ENCODE measurements at places on chromosomes 1 and 21.

DNA sequence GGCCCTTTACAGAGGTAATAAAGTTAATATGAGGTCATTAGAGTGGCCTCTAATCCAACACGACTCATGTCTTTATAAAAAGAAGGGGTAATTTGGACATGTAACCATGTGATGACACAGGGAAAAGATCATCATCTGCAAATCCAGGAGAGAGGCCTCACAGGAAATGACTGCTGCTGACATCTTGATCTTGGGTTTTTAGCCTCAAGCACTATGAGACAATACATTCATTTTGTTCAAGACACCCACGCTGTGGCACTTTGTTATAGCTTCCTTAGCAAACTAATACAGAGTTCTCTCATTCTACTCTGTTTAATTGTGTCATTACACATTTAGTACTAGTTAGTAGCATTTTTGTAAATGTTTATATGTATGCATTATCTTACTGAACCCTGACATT is 64.0 kb upstream of the RUNX1 start:
- H3K36me3 ChIP-seq = no peaks in the 10 kb centered on the region
- no peak overlapping the region for H3K27ac ChIP-seq
- no peaks in the 10 kb centered on the region for H3K27me3 ChIP-seq
- no peak for DNase-seq
- H3K4me3 ChIP-seq = no peak overlapping the region

- no peaks in the 10 kb centered on the region for H3K4me1 ChIP-seq
- H3K36me3 ChIP-seq = no peaks in the 10 kb centered on the region
- no peaks in the 10 kb centered on the region for H3K27me3 ChIP-seq
- DNase-seq = no peak
- H3K4me3 ChIP-seq = no peak overlapping the region
- no peak overlapping the region for H3K27ac ChIP-seq
These were observed 348.7 kb upstream of the PTBP2 start for GRCh38 chr1:96372881-96373280.

- H3K27me3 ChIP-seq = no peaks in the 10 kb centered on the region
- peaks cover 10% of the 10 kb centered on the region for H3K4me1 ChIP-seq
- no peak overlapping the region for H3K4me3 ChIP-seq
- no peak overlapping the region for H3K27ac ChIP-seq
These were observed 21.5 kb downstream of the TUT4 start for GRCh38 chr1:52531249-52531872.

GRCh38 chr1:29428280-29428615 is 191.9 kb downstream of the PTPRU start:
- DNase-seq = no peak
- no peak overlapping the region for H3K27ac ChIP-seq
- H3K36me3 ChIP-seq = no peaks in the 10 kb centered on the region
- H3K4me3 ChIP-seq = no peak overlapping the region
- H3K27me3 ChIP-seq = no peaks in the 10 kb centered on the region

- peak; percentile 84 for DNase-seq
- no peak overlapping the region for H3K27ac ChIP-seq
- H3K4me3 ChIP-seq = no peak overlapping the region
These were observed 13.7 kb upstream of the E2F2 start for GRCh38 chr1:23544444-23545389.

GRCh38 chr1:110310300-110310699 is 28.9 kb upstream of the RBM15 start:
- no peak for DNase-seq
- H3K27me3 ChIP-seq = no peaks in the 10 kb centered on the region
- H3K4me1 ChIP-seq = peaks cover 8% of the 10 kb centered on the region
- H3K36me3 ChIP-seq = no peaks in the 10 kb centered on the region
- H3K4me3 ChIP-seq = no peak overlapping the region

GRCh38 chr1:85132078-85132720 is 68.6 kb downstream of the SYDE2 start:
- DNase-seq = no peak
- no peak overlapping the region for H3K4me3 ChIP-seq
- H3K36me3 ChIP-seq = no peaks in the 10 kb centered on the region
- no peak overlapping the region for H3K27ac ChIP-seq
- peaks cover 14% of the 10 kb centered on the region for H3K4me1 ChIP-seq

- no peak overlapping the region for H3K27ac ChIP-seq
- no peaks in the 10 kb centered on the region for H3K36me3 ChIP-seq
- no peak overlapping the region for H3K4me3 ChIP-seq
These were observed 18.9 kb downstream of the PGBD2 start for GRCh38 chr1:248924696-248925532.

DNA sequence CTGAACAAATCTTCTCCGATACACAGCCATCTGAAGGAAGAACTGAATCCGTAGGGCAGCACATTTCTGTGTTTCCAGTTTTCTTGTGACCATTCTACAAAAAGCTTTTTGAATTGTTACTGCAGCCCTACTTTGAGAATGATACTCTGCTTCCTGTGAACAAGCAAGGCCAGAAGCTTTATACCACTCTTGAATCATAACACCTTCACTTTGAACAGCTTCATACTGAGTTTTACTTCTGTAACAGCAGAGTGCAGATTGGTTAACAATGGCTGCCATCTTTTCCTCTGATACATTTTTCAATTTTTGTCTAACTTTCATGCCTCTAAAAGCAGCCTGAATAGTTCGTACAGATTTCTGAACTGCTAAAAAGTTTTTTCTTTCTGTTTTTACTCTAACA is 33.6 kb upstream of the F13B start:
- no peaks in the 10 kb centered on the region for H3K27me3 ChIP-seq
- no peaks in the 10 kb centered on the region for H3K4me1 ChIP-seq
- DNase-seq = no peak

- no peak overlapping the region for H3K4me3 ChIP-seq
- H3K4me1 ChIP-seq = 0 out of 2 replicates have a peak, but pooled peaks cover 17% of the 10 kb centered on the region
- H3K36me3 ChIP-seq = peaks cover 42% of the 10 kb centered on the region
- no peak for DNase-seq
These were observed 4.2 kb downstream of the GOLPH3L start for GRCh38 chr1:150692720-150693119.

DNA sequence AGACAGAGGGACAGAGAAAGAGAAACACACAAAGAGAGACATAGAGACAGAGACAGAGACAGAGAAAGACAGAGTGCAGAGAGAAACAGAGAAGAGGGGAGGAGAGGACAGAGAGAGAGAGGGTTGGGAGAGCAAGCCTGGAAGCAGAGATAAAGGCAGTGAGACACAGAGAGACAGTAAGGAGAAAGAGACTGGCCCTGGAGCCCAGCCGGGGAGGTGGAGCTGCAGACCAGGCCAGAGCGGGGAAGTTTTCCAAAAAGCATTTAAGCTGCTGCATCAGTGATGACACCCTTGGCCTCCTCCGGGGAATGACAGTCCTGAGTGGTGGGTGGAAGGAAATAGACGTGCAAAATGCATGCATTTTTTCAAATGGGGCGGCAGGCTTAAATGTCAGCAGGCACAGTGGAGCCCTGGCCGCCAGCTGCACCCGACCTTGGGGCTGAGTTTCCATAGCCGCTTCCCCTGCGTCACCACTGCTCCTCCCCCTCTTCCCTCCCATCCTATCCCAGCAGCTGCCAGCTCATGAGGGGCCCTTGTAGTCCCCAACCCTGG is 95.4 kb upstream of the KLHDC7A start:
- H3K27ac ChIP-seq = no peak overlapping the region
- no peak overlapping the region for H3K4me3 ChIP-seq
- no peak for DNase-seq
- H3K4me1 ChIP-seq = no peaks in the 10 kb centered on the region

DNA sequence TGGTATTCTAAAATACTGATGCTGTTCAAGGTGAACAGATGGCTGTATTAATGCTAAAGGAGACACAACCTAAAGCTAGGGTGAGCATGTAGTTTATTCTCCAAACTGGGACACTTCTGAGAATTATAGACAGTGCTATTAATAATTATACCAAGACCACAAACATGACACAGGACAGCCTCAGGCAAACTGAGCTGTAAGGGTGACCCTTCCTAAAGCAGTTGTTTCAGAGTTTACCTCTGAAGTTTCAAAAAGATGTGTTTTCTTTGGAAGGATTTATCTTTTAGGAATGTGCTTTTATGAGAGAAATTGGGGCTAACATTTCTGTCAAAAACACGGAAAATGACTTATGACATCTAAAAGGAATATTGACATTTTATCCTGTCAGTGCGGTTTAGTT is 68.8 kb downstream of the RPS6KC1 start:
- no peak for DNase-seq
- H3K4me3 ChIP-seq = no peak overlapping the region
- no peak overlapping the region for H3K27ac ChIP-seq
- H3K36me3 ChIP-seq = no peaks in the 10 kb centered on the region
- H3K4me1 ChIP-seq = peaks cover 19% of the 10 kb centered on the region

- 0 out of 2 replicates have a peak, but pooled peaks cover 5% of the 10 kb centered on the region for H3K4me1 ChIP-seq
- H3K27ac ChIP-seq = no peak overlapping the region
- no peaks in the 10 kb centered on the region for H3K36me3 ChIP-seq
- no peak overlapping the region for H3K4me3 ChIP-seq
- H3K27me3 ChIP-seq = peaks cover 1% of the 10 kb centered on the region
- no peak for DNase-seq
These were observed 4.8 kb downstream of the NTNG1 start for GRCh38 chr1:107145637-107146036.

- H3K27me3 ChIP-seq = peaks cover 7% of the 10 kb centered on the region
- peak overlapping the region; percentile 79 for H3K4me3 ChIP-seq
- DNase-seq = peak; percentile 68
- H3K4me1 ChIP-seq = peaks cover 78% of the 10 kb centered on the region
- peak overlapping the region; percentile 77 for H3K27ac ChIP-seq
These were observed 3.1 kb downstream of the ATP1A1 start for GRCh38 chr1:116375887-116376728.

GRCh38 chr1:190904091-190904695 is 426.5 kb upstream of the BRINP3 start:
- no peaks in the 10 kb centered on the region for H3K27me3 ChIP-seq
- no peak overlapping the region for H3K27ac ChIP-seq
- H3K4me1 ChIP-seq = no peaks in the 10 kb centered on the region
- no peak for DNase-seq

DNA sequence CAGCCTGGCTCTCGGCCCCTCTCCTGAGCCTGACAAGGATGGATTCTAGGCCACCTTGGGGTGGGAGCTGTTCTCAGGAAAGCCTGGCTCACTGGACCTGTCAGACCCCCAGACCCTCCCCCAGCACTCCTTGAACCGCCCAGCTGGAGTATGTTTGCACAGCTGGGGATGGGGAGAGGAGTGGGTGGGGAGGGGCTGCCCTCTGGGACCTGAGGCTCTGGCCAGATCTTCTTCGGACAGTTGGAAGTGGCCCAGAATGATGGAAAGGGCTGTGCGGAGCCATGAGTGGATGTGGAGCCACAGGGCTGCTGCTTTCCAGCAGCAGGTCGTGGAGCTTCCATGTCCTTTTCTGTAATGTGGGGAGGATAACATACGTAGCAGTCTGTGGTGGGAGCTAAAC is 43.0 kb upstream of the TRABD2B start:
- no peaks in the 10 kb centered on the region for H3K36me3 ChIP-seq
- H3K4me1 ChIP-seq = no peaks in the 10 kb centered on the region
- no peak overlapping the region for H3K27ac ChIP-seq
- H3K27me3 ChIP-seq = peaks cover 3% of the 10 kb centered on the region
- no peak overlapping the region for H3K4me3 ChIP-seq
- DNase-seq = no peak

DNA sequence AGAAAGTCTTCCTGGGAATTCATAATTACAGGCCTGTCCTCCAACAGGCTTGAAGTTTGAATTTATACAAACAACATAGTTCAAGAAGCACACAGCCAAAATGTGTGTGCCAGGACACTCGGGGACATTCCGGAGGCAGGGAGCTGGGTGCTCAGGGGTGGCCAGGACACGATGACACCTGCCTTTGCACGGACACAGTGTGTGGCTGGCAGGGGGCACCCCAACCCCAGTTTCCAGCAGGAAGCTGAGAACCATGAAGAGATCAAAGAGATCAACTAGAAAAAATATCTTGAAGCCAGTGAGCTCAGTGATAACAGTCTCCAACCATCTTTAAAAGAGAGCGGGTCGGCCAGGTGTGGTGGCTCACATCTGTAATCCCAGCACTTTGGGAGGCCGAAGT is 32.5 kb upstream of the TRAPPC10 start:
- no peak overlapping the region for H3K4me3 ChIP-seq
- H3K27ac ChIP-seq = no peak overlapping the region
- H3K4me1 ChIP-seq = 0 out of 2 replicates have a peak, but pooled peaks cover 5% of the 10 kb centered on the region
- H3K36me3 ChIP-seq = peaks cover 17% of the 10 kb centered on the region
- H3K27me3 ChIP-seq = no peaks in the 10 kb centered on the region
- no peak for DNase-seq

GRCh38 chr1:160007577-160008200 is 24.1 kb downstream of the PIGM start:
- H3K4me3 ChIP-seq = no peak overlapping the region
- H3K27ac ChIP-seq = no peak overlapping the region
- H3K36me3 ChIP-seq = no peaks in the 10 kb centered on the region
- 0 out of 3 replicates have a peak, but pooled peaks cover 7% of the 10 kb centered on the region for H3K27me3 ChIP-seq
- H3K4me1 ChIP-seq = no peaks in the 10 kb centered on the region

DNA sequence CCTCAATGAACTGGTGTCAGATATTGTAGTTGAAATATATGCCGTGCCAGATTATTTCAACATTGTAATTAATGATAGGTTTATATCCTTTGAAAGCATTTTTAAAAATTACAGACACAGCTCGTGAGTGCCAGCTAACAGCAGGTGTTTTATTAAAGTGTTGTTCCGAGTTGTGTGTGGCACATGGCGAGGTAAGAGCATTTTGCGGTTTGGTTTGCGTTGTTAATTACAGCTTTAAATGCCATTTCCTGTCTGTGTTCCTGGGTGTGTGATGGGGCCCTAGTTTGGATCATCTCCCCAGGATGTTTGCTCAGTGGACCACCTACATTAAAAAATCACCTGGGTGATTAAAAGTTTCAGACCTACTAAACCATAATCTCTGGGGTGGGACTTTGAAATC is 97.4 kb downstream of the PRDM2 start:
- no peak overlapping the region for H3K27ac ChIP-seq
- H3K36me3 ChIP-seq = no peaks in the 10 kb centered on the region
- DNase-seq = no peak
- H3K27me3 ChIP-seq = no peaks in the 10 kb centered on the region
- no peaks in the 10 kb centered on the region for H3K4me1 ChIP-seq
- H3K4me3 ChIP-seq = no peak overlapping the region

- no peak overlapping the region for H3K27ac ChIP-seq
- H3K27me3 ChIP-seq = no peaks in the 10 kb centered on the region
- no peak for DNase-seq
- peaks cover 27% of the 10 kb centered on the region for H3K4me1 ChIP-seq
These were observed 2.1 kb downstream of the HJV start for GRCh38 chr1:146019231-146020057.

GRCh38 chr1:163414778-163415177 is 93.0 kb downstream of the NUF2 start:
- no peak for DNase-seq
- H3K4me3 ChIP-seq = no peak overlapping the region
- H3K4me1 ChIP-seq = no peaks in the 10 kb centered on the region
- no peak overlapping the region for H3K27ac ChIP-seq
- H3K36me3 ChIP-seq = no peaks in the 10 kb centered on the region

- no peak overlapping the region for H3K27ac ChIP-seq
- no peak overlapping the region for H3K4me3 ChIP-seq
- H3K36me3 ChIP-seq = no peaks in the 10 kb centered on the region
- peaks cover 9% of the 10 kb centered on the region for H3K4me1 ChIP-seq
- DNase-seq = no peak
These were observed 80.3 kb downstream of the NENF start for GRCh38 chr1:212512816-212513559.

- no peak overlapping the region for H3K27ac ChIP-seq
- H3K4me3 ChIP-seq = no peak overlapping the region
- H3K27me3 ChIP-seq = no peaks in the 10 kb centered on the region
- peak; percentile 2 for DNase-seq
These were observed 170.8 kb downstream of the ATG4C start for GRCh38 chr1:62954758-62955157.

- no peaks in the 10 kb centered on the region for H3K4me1 ChIP-seq
- H3K27ac ChIP-seq = no peak overlapping the region
- DNase-seq = no peak
- H3K4me3 ChIP-seq = no peak overlapping the region
- H3K36me3 ChIP-seq = no peaks in the 10 kb centered on the region
These were observed 172.0 kb downstream of the LRRC40 start for GRCh38 chr1:70033266-70033873.

Measured in HepG2 (cell line).